ENCODE measurements at places on chromosomes 1 and 21. TPM values are rescaled to one million over a fixed set of nuclear protein-coding genes. Genes with fewer than 3 reads are reported as not detected.

DNA sequence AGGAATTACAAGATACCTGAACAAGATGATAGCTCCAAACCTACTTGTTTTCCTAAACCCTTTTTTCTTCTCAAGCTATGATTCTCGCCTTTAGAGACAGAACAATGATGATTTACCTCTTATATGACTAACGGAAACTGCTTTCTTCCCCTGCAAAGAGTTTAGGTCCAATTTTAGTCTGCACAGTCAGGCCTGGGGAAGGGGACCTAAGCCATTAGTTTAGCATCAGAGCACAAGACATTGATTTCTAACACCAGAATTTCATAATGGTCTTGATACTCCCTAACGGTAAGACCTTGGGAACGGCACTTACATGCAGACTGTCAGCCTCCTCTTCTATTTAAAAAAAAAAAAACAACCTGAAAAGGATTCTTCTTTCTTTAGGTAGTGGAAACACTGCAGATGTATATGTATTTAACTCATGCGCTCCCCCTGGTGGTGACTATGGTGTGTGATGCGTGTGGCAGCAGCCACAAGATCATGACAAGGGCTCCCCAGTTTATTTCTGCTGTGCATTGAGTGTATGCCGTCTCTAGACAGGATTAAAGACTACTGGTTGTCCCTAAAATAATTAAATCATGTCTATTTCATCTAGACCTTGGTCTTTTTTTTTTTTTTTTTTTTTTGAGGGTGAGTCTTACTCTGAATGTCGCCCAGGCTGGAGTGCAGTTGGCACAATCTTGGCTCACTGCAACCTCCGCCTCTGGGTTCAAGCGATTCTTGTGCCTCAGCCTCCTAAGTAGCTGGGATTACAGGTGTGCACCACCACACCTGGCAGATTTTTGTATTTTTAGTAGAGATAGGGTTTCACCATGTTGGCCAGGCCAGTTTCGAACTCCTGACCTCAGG lies 37.3 kb upstream of the TMEM222 start:
- DNase-seq: peak; percentile 93

EXO1 gene
- not detected for total RNA-seq

VWA5B1 gene
- total RNA-seq: not detected

DNA sequence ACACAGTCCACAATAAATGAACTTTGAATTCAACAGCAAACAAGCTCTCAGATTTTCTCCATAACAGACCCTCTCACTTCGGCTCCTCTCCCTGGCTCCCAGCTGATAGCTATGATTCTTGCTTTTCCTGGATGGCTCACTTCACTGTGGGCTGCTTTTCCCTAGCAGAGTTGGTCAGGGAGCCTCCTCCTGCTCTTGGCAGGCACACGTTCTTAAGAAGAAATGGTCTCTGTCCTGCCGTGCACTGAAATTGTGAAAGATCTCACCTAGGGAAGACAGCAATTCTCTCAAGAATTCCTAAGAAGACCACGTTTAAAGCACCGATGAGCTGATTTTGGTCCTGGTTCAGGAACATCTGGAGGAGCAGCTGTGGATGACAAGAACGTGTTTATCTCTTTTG lies 148.5 kb upstream of the KCNK2 start:
- no peak for DNase-seq

GRCh38 chr1:214224611-214225354 lies 56.2 kb upstream of the SMYD2 start:
- DNase-seq: no peak

CRYBG2 gene
- total RNA-seq: 3.6 TPM

S100A11 gene
- 101 TPM for total RNA-seq

- DNase-seq: no peak
Observed at GRCh38 chr1:59928996-59929395, 2.4 kb upstream of the CYP2J2 start.

- no peak for DNase-seq
Observed at GRCh38 chr1:230705289-230706019, 8.5 kb downstream of the AGT start.

DNA sequence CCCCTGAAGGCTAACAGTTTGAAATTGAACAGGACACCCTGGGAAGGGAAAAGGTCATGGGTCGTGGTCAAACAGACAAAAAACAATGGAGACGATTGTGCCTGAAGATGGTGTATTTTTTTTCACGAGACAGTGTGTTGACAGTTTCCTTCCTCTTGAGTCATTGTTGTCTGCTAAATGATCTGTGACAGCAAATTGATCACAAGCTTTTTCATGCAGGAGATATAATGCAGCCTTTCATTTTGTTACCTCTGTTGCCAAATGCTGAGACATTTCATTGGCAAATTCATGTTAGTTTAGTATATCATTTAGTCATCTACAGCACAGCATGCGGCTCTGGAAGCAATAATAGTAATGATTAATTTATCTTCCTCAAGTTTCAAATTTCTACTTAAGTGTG lies 27.7 kb downstream of the UBE2U start:
- DNase-seq: no peak

FTCD gene
- not detected for total RNA-seq

DNA sequence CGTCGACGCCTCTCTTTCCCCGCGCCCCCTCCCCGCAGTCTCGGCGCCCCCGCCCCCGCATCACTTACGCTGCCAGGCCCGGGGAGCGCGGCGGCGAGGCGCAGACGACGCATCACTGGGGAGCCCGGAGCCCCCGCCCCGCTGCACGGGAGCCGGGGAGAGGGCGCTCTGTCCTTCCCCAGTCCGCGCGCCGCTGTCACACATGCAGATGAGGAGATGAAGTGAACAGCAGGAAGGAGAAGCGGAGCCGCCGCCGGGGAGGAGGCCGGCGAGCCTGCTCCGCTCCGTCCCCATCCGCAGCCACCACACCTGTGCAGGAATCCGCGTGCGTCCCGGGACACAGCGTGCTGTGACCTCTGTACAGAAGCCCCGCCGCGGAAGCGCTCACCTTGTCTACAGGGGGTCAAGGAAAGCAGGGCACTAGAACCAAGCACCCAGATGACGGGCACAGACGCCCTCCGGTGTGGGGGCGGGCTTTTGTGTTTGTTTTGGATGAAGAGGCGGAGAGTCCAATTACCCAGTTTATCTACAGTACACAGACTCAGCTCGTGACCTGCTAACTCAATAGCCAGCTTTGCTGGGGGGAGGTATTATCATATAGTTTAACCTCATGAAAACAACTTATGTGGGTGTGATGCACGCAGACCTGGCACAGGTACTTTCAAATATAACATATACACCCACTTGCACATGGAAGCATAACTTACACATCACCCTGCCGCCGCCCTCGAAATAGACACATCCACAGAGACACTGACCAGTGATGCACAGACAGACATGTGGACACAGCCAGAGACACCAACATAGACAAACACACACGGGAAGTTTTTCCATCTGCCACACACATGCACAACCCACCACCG lies 12.4 kb downstream of the KLHDC8A start:
- peak; percentile 45 for DNase-seq

DNA sequence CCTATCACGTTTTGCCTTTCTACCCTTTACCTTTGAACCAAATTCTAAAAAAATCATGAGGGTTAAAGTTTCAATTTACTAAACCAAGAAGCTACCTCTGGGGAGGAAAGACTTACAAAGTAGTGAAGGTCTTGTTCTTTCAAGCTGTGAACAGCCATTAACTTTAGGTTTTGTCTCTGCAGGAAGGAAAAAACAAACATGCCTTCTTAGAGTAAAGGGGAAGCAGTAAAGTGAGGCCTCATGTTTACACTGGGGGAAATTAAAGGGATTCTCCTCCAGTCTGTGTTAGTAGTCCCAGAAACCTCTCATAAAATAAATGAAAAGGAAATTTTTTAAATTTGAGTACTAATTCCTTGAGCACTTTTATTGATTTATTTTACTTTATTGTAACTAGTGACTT lies 780.2 kb upstream of the ADGRL2 start:
- no peak for DNase-seq

- DNase-seq: no peak
Observed at GRCh38 chr1:113834716-113835115, 22.4 kb upstream of the RSBN1 start.
